Fibroblast of villous mesenchyme (primary cell): ENCODE measurements at places on chromosomes 4 and X. TPM values are rescaled to one million over a fixed set of nuclear protein-coding genes. Genes with fewer than 3 reads are reported as not detected.

The NPY5R gene
- total RNA-seq, result 0.32 and 0.43 TPM in 2 replicates

The LGI2 gene
- total RNA-seq, result not detected in 2 replicates

The PCDH19 gene
- total RNA-seq, result 0.32 and 0.86 TPM in 2 replicates

The PALLD gene
- 188 and 281 TPM in 2 replicates for total RNA-seq

DNA sequence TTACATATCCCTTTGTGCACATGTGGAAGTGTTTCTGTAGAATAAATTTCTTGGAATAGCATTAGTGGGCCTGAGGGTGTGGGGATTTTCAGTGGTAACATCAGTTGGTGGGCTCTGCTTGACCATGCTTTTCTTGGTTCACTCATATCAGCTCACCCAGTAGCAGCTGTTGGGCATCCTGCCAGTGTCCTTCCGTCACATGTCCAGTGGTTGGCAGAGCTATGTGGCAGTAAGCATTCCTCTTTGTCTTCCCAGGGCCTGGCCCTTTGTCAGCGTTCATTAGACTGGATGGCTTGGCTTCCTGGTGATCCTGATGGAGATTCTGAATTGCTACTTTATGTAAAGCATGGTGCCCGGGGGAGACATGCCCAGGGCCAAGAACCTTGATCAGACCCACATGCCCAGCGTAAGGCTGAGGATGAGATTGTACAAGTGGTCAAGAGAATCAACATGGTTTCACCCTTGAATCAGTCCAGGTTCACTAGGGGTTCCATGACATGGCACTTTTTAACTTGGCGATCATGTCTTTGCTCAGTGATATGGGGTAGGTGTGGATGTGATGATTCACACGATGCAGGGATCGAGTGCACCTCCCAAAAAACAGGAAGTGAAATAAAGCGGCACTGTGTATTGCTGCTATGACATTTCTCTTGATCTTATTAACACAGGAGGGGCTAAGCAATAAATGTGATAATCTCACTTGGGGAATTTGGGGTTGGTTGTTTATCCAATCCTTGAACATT is 72.1 kb upstream of the IGFBP7 start:
- DNase-seq, result no peak

GRCh38 chrX:100870527-100870926 is 3.6 kb downstream of the NOX1 start:
- DNase-seq, result no peak

DNA sequence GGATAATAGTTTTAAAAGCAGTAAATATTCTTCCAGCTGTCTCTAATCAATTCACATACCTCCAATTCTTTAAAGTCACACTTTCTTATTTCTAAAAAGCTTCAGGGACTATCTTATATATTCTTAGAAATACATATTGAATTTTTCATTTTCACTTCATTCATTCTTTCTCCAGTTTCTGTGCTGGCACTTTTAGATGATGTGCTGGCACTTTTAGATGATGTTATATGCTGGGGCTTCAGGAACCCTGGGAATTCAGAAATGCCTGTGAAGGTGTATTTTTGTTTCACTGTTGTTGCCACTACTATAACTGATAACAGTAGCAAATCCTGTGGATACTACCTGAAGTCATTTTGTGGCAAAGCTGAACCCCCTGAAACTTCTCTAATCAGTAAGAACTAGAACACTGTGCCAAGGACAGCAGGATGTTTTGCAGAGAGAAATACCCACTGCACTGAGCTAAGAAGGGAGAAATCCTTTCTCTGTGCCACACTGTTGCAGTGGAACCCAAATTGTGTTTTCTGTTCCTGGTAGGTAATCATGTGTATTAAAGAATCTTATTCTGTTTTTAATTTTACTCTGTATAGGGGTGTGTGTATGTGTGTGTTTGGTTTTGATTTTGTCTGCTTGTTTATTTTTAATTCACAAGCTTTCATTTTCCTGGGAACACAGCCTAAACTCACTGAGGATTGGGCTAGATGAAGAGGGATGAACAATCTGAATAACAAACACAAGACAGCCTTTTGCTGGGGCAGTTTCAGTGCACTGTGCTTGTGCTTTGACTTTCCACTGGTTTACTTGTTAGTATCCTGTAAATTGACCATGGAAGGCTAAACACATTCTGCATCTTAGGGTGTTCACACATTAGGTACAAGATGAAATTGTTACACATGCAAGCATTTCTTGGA is 898.3 kb downstream of the CCSER1 start:
- DNase-seq, result no peak
